AG09309 (cell line): ENCODE measurements at places on chromosomes 3 and 15.

- DNase-seq = peak; percentile 17
These were observed 78.1 kb downstream of the STT3B start for GRCh38 chr3:31610700-31611275.

DNA sequence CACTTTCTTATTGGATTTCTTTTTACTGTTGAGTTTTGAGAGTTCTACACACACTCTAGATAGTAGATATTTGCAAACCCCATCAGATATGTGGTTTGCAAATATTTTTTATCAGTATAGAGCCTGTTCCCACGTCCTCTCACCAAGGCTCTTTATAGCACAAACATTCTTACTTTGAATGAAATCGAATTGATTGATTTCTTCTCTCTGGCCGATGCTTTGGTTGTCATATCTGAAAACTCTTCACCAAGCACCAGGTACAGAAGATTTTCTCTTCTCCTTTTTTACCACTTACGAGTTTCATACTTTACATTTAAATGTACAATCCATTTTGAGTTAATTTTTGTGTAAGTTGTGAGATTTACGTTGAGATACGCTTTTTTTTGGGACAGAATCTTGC is 163.4 kb downstream of the PTPRG start:
- no peak for DNase-seq

DNA sequence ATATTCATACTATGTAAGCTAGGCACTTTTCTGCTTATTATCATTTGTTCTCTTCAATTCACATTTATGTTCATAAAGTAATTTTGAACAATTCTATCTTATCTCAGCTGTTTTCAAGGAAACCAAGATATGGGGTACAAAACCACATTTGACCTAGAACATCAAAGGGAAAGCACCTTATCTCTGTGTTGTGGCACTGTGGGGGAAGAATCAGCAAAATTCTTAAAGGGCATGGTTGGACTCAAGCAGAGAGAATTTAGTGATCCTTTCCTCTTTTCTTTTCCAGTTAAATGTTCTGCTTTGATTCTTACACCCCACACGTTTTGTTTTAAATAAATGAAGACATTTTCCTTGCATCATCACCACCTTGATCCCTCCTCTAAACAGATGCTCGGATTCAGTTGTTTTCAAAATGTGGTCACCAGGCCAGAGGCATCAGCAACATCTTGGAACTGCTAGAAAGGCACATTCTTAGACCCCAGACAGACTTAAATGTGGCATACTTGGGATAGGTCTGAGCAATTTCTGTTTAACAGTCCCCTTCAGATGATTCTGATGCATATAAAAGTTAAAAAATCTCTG is 128.4 kb upstream of the TP63 start:
- DNase-seq = no peak

DNA sequence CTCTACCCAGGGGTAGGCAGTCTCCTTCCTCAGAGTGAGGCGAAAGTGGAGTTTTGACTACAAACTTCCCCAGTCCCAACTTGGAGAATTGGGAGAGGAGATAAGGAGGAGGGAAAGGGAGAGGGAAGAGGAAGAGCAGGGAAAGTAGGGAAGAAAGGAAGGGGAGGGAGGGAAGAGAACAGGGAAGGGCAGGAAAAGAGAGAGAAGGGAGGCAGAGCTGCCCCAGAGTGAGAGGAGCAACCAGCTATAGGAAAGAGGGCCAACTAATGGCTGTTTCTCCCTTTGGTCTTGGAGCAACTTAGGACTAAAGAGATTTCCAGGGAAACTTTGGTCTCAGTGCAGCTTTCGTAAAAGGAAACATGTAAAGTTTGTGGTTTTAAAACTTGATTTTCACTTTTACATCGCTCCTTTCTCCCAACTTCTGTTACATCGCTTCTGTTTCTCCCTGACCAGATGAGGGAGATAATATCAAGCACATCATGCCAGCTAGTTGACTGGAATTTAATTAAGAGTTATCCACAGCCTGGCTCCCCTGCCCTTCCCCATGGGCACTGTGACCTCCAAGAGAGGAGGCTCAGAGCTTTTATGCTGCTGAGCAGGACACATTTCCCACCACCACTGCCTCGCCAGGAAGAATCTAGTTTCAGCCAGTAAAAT is 1.4 kb downstream of the CA12 start:
- DNase-seq = no peak

GRCh38 chr15:78879517-78880241 is 7.0 kb downstream of the MORF4L1 start:
- DNase-seq = no peak

DNA sequence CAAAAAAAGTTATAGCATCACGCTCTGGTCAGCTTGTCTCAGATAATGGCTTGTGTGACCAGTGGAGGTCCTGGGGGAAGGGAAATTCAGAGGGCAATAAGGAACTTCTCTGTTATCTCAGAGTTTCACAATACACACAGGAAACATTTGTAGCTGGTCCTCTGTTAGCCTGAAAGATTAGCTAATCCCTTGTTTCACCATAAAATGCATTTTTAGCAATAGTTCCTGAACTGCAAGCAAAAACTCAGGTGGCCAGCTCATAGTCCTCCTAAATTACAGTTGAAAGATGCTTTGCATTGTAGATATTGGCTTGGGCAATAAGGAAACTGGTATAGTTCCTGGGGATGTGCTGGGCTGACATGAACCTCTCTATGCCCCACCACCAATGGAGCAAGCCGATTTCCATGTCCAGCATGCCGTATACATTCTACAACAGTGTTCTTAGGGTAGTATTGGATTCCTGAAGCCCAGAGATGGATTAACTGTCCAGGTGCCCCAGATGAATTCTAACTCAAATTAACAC is 141.5 kb upstream of the TBL1XR1 start:
- DNase-seq = no peak
